ENCODE measurements at places on chromosomes 1 and 21.

DNA sequence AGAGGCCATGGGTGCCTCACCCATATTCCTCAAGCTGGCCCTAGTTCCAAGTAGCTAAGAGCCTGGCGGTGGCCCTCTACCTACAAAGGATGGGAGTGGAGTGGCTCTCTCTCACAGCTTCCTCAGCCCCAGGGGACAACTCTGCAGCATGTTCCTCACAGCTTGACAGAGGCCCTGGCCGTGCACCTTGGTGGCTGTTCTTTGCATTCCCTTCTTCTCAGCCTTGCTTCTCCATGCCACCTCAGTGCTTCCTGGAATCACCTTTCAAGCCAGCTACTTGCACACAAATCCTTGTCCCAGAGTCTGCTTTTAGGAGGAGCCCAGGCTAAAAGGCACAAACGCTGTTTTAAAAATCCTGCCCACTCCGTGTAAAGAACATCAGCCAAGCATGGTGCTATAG is 69.0 kb upstream of the DIRAS3 start:
- DNase-seq: peak; percentile 21

DNA sequence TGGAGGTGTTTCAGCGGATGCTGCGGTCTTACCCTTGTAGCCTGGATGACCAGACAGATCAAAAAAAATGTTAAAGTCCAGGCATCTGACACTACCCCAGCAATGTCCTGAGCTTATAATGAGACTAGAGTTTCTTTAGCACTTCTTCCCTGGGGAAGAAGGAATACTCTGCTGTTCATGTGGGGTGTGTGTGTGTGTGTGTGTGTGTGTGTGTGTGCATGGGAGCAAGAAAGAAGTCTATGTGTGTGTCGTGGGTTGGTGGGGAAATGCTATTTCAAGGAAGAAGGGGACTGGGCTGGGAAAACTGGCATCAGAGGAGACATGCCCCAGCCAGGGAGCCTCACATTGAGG is 3.0 kb upstream of the RASSF5 start:
- DNase-seq: no peak

- DNase-seq: no peak
Observed at GRCh38 chr1:118325550-118326225, 140.7 kb upstream of the SPAG17 start.

DNA sequence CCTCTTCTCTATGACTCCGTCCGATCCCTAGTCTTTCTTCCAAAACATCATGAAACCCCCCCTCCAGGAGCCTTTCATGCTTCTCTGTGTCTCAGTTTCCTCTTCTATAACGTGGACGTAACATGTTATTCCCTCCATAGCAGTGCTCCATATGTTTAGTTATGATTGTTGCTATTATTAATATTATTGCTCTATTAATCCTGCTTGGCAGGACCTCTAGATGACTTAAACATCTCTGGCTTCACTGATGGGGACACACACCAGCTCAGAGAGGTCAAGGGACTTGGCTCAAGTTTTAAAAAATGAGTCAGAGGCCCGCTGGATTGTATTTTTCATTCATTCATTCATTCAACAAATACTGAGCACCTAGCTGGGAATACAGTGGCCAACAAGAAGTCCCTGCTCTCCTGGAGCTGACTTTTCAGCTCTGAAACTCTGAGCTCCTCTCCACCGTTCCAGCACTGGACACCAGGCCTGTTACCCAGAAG is 404 bp upstream of the CPLANE2 start:
- DNase-seq: no peak

- peak; percentile 86 for DNase-seq
Observed at GRCh38 chr1:115595279-115596079, 46.3 kb upstream of the VANGL1 start.

- DNase-seq: no peak
Observed at GRCh38 chr1:74548961-74549750, 36.7 kb upstream of the LRRC53 start.

- no peak for DNase-seq
Observed at GRCh38 chr1:43834280-43835081, 99.1 kb upstream of the ARTN start.

DNA sequence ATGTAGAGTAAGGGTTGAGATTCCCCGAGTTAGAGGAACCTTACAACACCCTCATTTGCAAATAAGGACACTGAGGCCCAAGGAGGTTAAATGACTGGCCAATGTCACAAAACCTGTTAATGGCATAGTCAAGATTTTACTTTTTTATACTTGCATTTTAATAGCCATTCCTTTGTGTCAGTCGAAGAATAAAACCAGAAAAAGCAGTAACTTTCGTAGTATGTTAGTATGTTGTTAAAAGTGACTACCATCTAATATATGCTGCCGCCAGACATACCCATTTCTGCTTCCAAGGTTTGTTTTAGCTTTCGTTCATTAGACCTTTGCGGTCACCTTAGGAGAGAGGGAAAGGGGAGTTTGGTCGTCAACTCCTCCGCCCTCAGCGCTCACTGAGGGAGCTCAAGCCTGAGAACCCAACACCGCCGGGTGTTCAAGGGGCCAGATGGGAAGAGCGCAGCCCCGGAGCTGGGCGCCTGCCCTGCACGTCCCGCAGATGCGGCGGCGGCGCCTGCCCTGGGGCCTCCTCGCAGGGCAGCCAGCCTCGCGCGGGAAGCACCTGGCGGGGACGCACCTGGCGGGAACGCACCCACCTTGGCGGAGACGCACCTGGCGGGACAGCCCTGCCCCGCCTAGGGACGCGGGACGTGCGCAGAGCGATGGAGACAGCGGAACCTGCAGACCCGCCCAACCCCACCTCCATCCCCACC is 466 bp downstream of the VPS26C start:
- no peak for DNase-seq

DNA sequence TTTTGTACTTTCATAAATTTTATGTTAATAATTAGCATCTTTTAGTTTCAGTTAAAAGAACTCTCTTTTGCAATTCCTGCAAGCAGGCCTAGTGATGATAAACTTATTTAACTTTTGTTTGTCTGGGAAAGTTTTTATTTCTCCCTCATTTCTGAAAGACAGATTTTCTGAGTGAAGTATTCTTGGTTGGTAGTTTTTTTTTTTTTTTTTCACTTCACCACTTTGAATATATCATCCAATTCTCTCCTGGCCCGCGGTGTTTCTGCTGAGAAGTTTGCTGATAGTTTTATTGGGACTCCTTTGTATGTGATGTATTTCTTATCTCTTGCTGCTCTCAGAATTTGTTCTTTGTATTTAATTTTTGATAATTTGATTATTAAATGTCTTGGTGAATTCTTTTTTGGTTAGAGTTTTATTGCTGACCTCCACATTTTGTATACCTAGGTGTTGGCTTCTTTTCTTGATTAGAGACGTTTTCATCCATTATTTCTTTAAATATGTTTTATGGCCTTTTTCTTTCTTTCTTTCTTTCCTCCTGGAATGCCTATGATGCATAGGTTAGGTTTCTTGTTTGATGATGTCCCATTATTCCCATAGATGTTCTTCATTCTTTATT is 45.9 kb downstream of the BRINP2 start:
- no peak for DNase-seq

DNA sequence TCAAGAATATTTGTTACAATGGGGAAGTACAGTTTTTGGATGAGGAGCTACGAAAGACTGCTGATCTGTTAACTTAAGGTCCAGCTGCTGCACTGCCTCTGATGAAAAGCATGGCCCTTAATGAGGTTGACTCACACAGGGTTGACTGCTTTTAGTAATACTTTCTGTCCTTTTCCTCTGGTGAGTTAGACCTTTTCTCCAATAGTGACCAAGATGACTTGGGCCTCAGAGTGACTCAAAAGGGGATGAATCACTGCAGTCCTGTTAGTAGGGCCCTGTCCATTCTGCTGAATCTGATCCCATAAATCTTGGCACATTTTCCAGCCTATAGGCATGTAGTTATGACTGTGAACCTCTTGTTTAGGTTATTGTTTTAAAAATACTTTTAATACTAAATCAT is 2.7 kb downstream of the DISP1 start:
- DNase-seq: no peak

GRCh38 chr21:42352441-42353095 is 1.8 kb upstream of the TFF2 start:
- DNase-seq: no peak

GRCh38 chr21:17901458-17902079 is 82.4 kb upstream of the C21orf91 start:
- no peak for DNase-seq

GRCh38 chr1:243748706-243749283 is 101.2 kb downstream of the AKT3 start:
- DNase-seq: no peak

GRCh38 chr1:31669786-31670592 is 25.3 kb upstream of the PEF1 start:
- no peak for DNase-seq

DNA sequence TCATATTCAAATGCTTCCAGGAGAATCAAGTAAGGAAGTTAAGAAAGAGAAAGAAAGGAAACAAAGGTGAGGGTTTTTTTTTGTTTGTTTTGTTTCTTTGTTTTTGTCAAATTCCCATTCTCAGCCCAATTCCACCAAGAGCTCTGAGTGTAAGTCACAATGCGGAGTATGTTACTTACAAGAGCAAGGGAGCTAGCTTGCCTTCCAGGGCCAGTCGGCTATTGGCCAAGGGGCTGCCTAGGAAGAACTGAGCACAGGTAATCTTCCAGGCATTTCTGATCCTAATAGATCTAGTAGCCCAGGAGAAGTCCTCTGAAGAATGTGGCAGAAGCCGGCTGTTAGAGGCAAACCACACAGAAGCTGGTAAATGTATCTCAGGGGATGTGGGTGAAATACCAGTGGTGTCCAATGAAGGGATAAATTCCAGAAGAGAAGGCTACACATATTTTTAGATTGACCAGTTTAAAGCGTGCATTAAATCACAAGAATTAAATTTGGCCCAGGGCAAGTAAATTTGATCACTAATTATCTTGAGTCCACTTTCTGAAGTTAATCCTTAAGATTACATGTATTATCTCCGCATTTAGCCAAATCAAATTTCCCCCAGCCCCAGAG is 239.6 kb upstream of the ADAMTS5 start:
- no peak for DNase-seq

- DNase-seq: no peak
Observed at GRCh38 chr21:35994613-35995012, 65.7 kb downstream of the SETD4 start.

GRCh38 chr1:245763873-245764331 is 609.1 kb downstream of the KIF26B start:
- DNase-seq: no peak

DNA sequence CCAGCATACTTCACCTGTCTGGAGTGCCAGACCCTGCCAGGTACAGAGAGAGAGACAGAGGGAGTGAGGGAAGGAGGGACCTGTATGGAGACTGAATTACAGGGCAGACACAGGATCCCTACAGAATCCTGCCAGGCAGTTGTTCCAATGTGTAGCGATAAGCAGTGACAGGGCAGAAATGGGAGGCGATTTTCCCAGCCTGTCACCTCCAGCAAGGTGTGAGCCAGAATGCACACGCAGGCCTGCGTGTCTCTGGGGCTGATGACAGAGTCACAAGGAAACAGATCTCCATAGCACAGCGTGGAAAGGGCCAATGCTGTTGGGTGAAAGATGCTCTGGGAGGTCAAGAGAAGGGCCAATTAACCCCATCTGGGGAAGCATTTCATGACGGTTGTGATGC is 111.3 kb downstream of the HIVEP3 start:
- DNase-seq: no peak

- DNase-seq: no peak
Observed at GRCh38 chr1:6794164-6794563, 8.9 kb downstream of the CAMTA1 start.

DNA sequence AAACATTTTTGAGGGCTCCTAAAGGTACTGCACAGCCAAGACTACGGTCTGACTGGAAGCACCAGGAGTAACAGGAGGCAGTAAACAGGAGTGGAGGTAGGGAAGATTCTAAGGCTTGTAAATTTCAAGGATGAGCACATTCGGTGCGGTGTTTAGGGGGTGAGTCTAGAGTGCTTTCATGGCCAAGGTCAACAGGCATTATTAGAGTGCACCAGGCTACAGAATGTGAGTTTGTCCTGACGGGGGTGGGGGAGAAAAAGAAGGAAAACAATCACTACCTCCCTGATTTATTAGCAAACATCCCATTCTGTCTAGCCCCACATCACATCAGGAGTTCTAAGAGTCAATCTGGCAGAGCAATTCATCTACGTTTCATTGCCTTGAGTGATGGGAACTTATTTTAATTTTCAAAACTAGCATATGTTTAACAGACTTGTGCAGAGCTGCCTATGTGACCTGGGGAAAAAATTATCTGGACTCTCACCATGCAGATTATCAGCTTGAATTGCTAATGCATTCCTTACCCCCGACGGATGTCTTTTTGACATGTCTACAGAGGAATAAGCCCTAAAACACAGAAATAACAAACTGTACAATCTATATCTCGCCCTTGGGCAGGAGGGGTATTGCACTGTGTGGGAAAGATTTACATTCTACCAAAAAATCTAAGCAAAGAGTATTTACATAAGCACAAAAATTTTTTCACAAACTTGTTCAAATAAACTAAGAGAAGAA is 45.0 kb downstream of the APP start:
- DNase-seq: no peak

GRCh38 chr1:26838474-26839338 is 12.2 kb downstream of the ZDHHC18 start:
- DNase-seq: no peak

DNA sequence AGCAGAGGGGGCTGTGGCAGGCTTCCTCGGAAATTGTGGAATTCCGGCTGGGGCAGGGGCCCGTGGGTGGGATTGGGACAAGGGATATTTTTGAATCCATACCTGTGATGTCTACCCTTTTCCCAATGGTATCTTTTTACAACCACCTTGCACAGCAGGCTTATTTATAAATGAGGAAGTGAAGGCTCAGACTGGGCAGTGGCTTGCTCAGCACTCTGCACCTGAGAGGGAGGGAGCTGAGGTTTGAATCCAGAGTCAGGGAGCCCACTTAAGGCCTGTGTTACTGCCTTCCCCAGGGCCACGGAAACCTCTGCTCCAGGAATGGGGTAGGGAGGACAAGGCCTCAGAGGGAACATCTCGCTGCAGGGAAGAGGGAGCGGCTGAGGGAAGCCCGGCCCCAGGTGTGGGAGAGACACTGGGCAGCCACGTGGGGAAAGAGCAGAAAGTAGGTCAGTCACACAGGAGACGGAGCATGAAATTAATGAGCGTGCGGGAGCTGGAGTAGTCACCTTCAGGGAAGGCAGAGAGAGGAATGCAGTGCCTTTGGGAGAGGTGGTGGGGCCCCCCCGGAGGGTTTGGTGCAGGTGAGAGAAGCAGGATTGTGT is 35.4 kb upstream of the SCMH1 start:
- no peak for DNase-seq

DNA sequence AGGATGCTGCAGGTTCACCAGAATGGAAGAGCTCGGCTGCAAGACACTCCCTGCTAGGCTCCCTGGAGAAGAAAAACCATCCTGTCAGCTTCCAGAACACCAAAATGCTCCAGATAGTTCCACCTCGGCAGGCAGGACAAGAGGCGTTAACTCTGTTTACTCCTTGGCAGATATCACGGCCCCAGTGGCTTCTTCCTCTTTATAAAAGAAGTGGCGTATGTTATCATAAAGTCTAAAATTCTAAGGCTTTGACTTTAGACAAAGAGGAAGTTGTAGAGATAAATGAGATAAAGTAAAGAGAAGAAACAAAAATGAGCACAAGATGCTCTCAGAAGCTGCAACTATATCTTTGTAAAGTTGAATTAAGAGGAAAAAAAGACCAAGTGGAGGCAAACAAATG is 24.3 kb upstream of the MTF1 start:
- no peak for DNase-seq

- DNase-seq: peak; percentile 76
Observed at GRCh38 chr1:160362168-160362957, 4.5 kb upstream of the NHLH1 start.

All from ecto neural progenitor cell (in vitro differentiated cells).